Heart right ventricle (tissue), 16 donors: ENCODE measurements at places on chromosomes 12 and 14.

GRCh38 chr12:60209933-60210332, 614.1 kb downstream of the SLC16A7 start:
- H3K27ac ChIP-seq = no peak overlapping the region
- no peak overlapping the region for H3K4me3 ChIP-seq
- no peaks in the 10 kb centered on the region for H3K36me3 ChIP-seq
- H3K27me3 ChIP-seq = no peaks in the 10 kb centered on the region
- H3K4me1 ChIP-seq = no peaks in the 10 kb centered on the region
- no peak for DNase-seq

DNA sequence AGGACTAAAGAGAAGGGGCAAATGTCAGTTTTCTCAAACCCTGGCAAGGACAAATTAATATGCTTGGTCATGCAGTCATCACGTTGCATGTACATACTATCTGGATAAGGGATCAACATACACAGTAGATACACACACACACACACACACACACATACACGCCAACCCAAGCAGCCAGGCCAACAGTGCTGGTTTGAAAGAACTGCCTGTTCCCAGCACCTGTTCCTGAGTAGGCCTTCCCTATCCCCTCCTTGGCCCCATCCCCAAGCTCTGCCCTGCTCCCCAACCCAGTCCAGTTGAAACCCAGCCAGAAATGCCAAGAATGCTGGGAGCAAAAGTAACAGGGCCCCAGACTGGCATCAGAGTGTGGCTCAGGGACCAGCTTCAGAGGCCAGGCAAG, 4.4 kb downstream of the ITGA7 start:
- no peaks in the 10 kb centered on the region for H3K36me3 ChIP-seq
- no peaks in the 10 kb centered on the region for H3K27me3 ChIP-seq
- DNase-seq = peak; percentile 54
- H3K4me3 ChIP-seq = peak overlapping the region; percentile 73
- peak overlapping the region; percentile 89 for H3K27ac ChIP-seq
- peaks cover 45% of the 10 kb centered on the region for H3K4me1 ChIP-seq

- peaks cover 14% of the 10 kb centered on the region for H3K27me3 ChIP-seq
- H3K4me3 ChIP-seq = no peak overlapping the region
- H3K36me3 ChIP-seq = no peaks in the 10 kb centered on the region
- no peak for DNase-seq
- no peak overlapping the region for H3K27ac ChIP-seq
Measured at GRCh38 chr12:57210926-57211692, 5.5 kb upstream of the NXPH4 start.

GRCh38 chr14:32468955-32469354, 139.9 kb downstream of the AKAP6 start:
- H3K4me3 ChIP-seq = no peak overlapping the region
- peak overlapping the region; percentile 62 for H3K27ac ChIP-seq
- no peak for DNase-seq

- H3K4me1 ChIP-seq = peaks cover 43% of the 10 kb centered on the region
- no peak overlapping the region for H3K4me3 ChIP-seq
- no peaks in the 10 kb centered on the region for H3K27me3 ChIP-seq
- DNase-seq = no peak
- H3K36me3 ChIP-seq = no peaks in the 10 kb centered on the region
- peak overlapping the region; percentile 59 for H3K27ac ChIP-seq
Measured at GRCh38 chr14:63478437-63478852, 64.7 kb downstream of the PPP2R5E start.

GRCh38 chr14:95875831-95876760, 536 bp upstream of the TUNAR start:
- H3K4me1 ChIP-seq = peaks cover 11% of the 10 kb centered on the region
- H3K4me3 ChIP-seq = peak overlapping the region; percentile 26
- H3K27me3 ChIP-seq = peaks cover 97% of the 10 kb centered on the region
- H3K27ac ChIP-seq = no peak overlapping the region
- no peaks in the 10 kb centered on the region for H3K36me3 ChIP-seq
- no peak for DNase-seq

- no peaks in the 10 kb centered on the region for H3K36me3 ChIP-seq
- no peak overlapping the region for H3K27ac ChIP-seq
Measured at GRCh38 chr14:40123816-40124215, 691.6 kb upstream of the FBXO33 start.

GRCh38 chr14:23568600-23569331, 1.2 kb upstream of the AP1G2 start:
- peaks cover 22% of the 10 kb centered on the region for H3K27me3 ChIP-seq
- peaks cover 24% of the 10 kb centered on the region for H3K36me3 ChIP-seq
- no peak overlapping the region for H3K27ac ChIP-seq
- no peak overlapping the region for H3K4me3 ChIP-seq
